T-helper 9 cell (primary cell): ENCODE measurements at places on chromosomes 5 and 9.

GRCh38 chr5:138610918-138611677 is 35.9 kb upstream of the HSPA9 start:
- DNase-seq: no peak

DNA sequence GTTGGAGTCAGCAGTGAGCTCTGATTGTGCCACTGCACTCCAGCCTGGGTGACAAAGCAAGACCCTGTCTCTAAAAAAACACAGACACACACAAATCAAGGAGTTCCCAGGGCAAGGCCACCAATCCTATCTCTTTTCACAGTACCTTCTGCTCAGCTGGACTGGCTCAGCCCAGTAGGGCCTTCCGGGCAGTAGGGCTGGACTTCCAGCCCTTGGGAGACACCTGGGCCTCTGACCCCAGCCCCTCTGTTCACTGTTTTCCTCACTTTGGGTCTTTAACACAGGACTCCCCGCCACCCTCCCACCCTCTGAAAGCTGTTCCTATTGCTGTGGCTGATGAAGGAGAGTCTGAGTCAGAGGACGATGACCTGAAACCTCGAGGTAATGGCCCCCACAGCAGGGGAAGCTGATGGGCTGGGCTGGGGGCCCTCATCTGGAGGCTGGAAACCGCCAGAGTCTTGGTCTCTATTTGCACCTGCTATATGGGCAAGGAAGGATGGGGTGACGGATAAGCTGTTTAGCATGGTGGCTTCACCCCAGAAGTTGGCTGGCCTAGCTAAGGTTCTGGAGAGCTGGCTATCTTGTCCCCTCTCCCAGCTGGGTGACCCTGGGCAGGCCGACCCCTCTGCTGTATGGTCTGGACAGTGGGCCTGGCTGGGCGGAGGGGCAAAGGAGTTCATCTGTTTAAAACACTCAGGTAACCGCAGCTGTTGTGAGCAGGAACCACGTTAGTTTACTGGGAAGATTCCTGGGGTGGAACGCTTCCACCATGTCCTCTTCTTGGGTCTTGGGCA is 25.6 kb downstream of the USP20 start:
- DNase-seq: no peak

GRCh38 chr9:91160599-91161464 is 200.9 kb downstream of the AUH start:
- no peak for DNase-seq

DNA sequence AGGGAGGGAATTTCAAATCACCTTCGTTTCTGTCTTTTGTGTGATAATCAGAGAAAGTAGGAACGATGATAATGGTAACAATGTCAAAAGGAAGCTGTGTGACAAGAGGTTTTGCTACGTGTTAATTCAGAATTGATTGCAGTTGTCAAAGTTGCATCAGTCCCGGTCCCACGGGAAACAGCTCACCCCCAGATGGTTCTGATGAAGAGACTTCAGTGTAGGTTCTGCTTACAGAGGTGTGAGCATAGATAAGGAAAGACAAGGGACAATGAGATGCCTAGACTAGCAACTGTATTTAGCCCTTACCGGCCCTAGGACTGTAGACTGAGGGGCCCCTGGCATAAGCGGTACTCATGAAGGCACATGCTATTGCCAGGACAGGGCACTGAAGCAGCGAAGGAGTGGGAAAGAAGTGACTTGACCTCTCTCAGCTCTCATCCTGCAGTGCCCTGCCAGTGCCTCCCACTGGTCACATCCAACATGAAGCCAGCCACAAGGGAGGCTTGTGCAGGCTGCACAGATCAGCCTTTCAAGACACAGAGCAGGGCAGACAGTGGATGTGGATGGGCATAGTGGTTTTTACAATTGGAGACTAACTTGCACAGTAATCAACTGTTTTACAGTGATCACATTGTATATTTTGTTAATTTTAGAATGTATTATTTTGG is 21.1 kb downstream of the PDE8B start:
- no peak for DNase-seq

- DNase-seq: no peak
Observed at GRCh38 chr9:71814815-71815214, 46.5 kb upstream of the CEMIP2 start.

GRCh38 chr5:15321776-15322175 is 178.2 kb upstream of the FBXL7 start:
- DNase-seq: no peak

DNA sequence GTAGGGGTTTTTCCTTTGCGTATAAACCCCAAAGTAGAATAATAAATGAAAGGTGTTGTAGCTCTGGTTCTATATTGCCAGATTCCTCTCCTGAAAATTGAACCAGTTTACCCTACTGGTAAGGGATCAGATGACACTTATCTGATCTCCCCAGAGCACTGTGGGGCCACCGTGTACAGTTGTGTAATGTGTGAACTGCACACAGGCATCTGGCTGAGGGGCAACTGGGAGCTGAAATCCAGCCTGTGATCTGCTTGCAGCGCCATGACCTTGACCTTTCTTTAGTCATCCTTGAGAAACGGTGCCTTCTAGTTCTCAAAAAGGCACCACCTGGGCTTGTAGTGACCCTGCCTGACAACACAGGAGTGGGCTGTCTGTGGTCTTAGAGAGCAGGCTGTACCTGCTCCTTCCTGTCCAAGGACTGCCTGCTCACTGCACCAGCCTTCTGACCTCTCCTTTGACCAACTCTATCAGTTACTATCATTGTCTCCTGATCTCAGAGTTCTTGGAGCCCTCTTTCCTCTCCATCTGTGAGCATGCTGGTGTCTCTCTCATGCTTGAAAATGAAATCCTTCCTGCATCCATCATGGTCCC is 40.2 kb downstream of the PDE6A start:
- no peak for DNase-seq

DNA sequence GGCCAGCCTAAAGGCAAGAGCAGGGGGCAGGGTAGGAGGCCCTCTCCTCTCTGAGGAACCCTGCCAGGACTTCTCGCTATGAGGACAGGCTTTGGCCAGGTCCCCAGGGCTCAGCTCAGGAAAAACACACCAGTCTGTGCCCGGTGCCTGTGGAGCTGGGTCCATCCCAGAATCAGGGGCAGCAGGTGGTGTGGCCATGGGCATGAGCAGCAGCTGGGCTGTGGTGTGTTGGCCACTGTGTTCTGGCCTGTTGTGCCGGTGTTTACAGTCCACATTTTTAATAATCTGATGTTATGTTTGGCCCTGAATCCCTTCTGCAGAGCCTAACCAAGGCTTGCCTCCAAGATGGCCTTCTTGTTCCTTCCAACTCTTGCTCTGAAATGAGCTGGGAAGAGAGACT is 77.0 kb downstream of the FGF18 start:
- no peak for DNase-seq

DNA sequence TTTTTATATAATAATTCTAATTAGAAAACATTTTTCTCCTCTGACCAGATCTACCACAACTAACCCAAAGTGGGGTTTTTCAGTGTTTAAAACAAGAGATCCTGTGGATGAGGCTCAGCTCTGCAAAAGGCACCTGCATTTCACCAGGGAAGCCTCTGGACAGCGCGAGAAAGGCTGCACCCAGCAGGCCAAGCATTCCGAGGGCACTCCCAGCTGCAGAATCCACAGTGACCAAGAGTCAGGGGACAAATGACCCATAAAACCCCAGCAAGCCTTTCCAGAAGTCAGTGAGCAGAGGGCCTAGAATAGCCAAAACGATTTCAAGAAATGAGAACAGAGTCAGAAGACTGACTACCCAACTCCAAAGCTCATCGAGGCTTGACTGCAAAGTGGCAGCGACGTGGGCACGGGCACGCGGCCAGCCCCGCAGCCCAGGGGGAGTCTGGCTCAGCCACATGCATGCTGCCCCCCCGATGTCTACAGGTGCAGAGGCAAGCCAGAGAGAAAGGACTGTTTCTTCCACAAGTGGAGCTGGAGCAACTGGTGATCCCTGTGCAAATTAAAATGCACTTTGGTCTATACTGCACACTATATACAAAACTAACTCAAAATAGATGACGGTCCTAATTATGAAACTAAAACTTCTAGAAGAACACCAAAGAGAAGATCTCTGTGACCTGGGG is 26.2 kb downstream of the TPPP start:
- no peak for DNase-seq

DNA sequence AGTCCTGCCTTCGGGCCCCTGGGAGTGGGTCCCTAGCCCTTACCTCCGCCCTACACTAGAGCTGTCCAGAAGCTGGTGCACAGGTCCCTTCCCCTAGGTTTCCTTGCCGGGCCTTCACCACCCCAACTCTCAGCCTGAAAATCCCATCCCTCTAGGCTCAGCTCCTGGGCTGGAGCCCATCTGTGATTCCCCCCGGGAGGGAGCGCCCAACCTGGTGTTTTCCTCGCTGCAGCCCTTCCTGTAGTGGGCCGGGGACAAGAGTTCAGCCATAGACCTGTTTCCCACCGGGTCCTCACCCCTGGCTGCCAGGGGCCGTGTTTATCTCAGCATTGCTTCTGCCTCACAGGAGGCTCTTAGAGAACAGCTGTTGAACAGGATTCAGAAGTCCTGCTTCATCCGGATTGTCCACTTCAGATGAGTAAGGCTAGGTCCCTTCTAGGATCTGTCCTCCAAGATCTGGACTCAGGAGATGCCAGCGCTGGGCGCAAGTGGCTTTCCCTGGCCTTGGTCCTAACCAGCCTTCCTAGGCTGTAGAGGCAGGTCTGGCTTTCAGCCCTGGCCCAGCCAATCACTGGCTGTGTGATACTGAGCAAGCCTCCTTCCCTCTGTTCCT is 965 bp downstream of the GLIPR2 start:
- no peak for DNase-seq

DNA sequence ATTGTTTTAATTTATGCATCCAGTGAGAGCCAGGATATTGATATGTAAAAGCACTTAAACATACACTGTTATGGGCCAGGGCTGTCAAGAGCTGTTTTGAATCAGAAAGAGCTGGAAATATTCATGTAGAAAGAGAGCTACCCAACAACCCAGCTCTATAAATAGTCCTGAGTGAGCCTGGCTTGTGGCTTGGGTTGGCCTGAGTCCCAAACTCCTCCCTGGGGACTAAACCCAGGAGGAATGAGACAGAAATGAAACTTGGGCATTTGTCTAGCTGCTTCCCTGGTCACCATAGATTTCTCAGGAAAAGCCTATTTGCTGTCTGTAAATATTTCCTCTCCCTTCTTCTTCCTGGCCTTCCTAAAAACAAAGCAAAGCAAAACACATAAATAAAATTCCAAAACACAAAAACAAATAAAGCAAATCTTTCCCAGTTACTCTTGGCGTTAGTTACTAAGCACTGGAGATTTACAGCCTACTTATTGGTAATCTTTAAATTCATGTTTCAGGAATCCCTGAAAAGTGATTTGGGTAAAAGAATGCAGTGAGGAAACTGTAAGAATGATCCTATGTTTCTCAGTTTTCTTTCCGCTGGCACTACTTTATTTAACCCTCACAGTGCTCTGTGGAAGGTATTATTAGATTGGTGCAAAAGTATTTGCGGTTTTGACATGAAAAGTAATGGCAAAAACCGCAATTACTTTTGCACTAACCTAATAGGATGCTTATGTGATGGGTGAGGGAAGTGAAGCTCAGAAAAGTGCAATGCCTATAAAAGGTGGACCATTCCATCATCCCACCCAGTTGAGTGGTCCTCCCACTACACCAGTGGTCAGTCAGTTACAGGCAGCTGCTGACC is 111.8 kb downstream of the CARTPT start:
- no peak for DNase-seq

DNA sequence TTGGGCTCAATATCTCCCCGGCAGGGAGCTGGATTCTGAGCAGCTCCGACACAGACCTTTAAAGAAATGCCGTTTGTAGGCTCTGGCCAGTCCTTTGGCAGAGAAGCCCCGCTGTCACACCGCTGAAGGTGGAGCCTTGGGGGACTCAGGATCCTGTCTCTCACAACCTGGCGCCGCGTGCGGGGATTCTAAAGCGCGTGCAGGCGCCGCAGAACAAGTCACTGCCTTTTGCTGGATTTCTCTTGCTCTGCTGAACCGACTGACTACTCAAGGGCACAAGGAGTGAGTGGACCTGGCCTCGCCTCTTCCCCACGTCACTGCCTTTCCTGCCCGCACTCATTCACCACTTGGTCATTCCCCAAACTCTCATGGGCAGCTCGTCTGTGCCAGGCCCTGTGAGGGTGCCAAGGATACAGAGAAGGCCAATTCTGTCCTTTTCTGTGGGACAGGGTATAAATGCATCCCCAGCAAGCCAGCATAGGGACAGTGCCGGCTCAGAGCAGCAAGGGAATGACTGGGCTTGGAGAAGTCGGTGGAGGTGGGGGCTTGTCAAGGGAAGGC is 69.3 kb downstream of the CRB2 start:
- no peak for DNase-seq

- DNase-seq: no peak
Observed at GRCh38 chr5:85320495-85320894, 935.8 kb upstream of the EDIL3 start.

- no peak for DNase-seq
Observed at GRCh38 chr5:169647566-169647965, 10.5 kb downstream of the DOCK2 start.

GRCh38 chr9:127330501-127330900 is 65.9 kb downstream of the GARNL3 start:
- DNase-seq: no peak

- no peak for DNase-seq
Observed at GRCh38 chr5:115246361-115246991, 16.2 kb downstream of the PGGT1B start.

GRCh38 chr5:7066471-7067235 is 329.3 kb upstream of the ADCY2 start:
- DNase-seq: no peak
